ENCODE measurements at places on chromosomes 7 and 10.

GRCh38 chr7:143929224-143929920 is 5.7 kb upstream of the OR2F2 start:
- DNase-seq: no peak

DNA sequence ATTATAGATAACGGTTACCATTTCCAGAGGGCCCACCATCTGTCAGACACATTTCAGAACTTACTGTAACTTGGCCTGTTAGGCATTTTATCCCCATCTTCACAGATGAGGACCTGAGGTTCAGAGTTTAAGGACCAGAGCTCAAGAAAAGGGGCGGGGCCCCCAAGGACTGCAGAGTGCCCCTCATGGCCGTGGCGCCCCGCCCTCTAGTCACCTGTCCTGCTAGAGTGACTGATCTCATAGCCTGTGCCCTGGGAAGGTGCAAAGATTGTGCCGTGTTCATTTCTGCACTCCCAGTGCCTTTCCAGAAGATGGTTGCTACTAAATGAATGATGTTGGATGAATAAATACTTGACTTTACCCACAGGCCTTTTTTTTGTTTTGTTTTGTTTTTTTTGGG is 107.0 kb downstream of the XRCC2 start:
- no peak for DNase-seq

DNA sequence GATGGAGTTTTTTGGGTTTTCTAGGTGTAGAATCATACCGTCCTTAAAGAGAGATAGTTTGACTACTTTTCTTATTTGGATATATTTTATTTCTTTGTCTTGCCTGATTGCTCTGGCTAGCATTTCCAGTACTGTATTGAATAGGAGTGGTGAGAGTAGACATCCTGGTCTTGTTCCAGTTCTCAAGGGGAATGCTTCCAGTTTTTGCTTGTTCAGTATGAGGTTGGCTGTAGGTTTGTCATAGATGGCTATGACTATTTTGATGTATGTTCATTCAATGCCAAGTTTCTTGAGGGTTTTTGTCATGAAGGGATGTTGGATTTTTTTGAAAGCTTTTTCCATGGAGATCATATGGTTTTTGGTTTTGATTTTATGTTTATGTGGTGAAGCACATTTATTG is 676.9 kb downstream of the SUGCT start:
- DNase-seq: no peak

DNA sequence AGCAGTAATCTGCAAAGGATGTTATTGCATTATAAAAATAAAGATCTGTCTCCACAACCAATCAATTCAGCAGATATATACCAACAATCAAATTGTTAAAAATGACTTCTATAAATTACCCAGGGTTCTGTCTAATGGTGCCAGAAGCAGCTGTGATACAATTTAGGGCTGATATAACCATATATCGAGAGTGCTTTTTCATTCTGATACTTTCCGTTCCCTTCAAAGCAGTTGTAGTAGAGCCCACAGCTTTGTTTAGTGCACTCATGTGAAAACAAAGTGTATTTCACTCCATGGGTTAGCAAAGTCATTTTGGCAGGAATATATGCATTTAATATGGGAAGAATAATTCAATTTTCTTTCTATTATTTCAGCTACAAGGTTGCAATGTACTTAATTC is 83.1 kb upstream of the CHCHD3 start:
- DNase-seq: no peak

DNA sequence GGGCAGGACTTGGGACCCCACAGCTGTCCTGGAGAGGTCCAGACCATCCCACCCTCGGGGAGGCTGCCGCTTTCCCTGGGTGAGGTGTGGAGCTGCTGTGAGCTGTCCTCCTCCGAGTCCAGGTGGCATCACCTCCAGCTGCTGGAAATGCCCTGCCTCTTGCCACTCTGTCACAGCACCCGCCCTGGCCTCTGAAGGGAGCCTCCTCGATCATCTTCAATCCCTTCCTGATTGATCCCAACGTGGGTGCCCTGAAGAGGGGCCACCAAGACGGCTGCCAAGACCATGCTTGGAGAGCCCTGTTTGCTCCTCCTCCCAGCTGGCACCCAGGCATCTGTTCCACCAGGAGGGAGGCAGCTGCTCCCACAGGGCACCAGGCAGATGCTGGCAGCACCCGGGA is 4.6 kb downstream of the C10orf105 start:
- no peak for DNase-seq

GRCh38 chr10:109741712-109742111 is 181.6 kb downstream of the XPNPEP1 start:
- no peak for DNase-seq

DNA sequence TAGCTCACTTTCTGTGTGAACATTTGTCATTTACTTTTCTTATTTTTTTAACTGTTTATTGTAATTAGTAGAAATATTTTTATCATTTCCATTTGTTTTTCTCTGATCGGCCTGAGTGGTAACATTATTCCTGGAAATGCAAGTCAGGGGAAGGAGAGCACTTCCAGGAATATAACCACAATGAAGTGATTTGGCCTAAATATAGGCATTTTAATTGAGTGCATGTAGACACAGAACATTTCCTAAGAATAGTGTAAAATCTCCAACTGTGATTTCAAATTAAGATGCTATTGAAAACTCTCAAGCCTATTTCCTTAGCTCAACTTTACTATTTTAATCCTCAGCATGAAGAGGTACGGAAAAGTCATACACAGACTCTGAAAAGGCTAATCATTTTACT is 86.5 kb upstream of the SKAP2 start:
- DNase-seq: no peak

GRCh38 chr10:5855979-5856700 is 33.6 kb downstream of the ANKRD16 start:
- DNase-seq: no peak

Data from activated effector memory CD4-positive, alpha-beta T cell treated with anti-CD3 and anti-CD28 coated beads, Interleukin-2, amount 50 U/mL, for 16 hours (primary cell).